Kidney epithelial cell (primary cell): ENCODE measurements at places on chromosomes 4 and X. TPM values are rescaled to one million over a fixed set of nuclear protein-coding genes. Genes with fewer than 3 reads are reported as not detected.

DNA sequence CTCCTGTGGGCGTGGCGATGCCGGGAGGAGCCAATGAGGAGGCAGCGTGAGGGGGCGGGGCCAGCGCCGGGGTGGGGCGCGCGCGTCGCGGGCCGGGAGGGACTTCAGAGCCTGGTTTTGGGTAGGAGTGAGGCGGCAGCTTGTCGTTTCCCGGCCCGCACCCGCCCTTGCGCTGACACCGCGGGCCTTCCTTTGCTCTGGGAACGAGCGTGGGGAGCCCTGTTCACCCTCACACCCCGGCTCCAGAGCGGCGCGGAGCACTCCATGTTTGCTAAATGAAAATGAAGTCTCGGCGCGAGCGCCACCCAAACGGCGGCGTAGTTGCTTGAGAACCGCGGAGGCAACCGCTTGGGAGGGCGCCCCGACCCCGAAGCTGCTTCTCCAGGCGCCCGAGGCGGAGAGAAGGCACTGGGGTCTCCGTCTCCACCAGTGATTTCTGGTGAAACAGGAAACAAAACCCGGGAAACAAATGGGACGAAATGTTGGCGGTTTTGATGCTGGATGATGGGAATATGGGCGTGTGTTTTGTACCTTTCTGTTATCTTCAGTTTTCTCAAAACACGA is 497 bp upstream of the GRPEL1 start:
- DNase-seq, result no peak

The ETDC gene
- not detected in 2 replicates for total RNA-seq

DNA sequence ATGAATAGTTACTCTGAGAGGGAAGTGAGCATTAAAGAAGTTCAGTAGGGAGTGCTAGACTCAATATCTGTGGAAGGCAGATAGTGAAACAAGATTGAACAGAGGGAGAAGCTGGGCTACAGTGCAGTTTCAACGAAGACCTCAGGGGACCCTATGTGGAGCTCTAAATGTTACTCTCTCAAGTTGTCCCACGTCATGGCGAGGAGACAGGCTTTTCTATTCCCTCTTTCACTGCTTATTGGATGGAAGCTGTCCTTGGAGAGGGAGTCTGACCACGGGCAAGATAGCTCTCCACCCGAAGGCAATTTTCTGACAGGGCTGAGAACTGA is 42.3 kb upstream of the CCSER1 start:
- DNase-seq, result no peak

The KIAA1210 gene
- total RNA-seq, result not detected in 2 replicates

DNA sequence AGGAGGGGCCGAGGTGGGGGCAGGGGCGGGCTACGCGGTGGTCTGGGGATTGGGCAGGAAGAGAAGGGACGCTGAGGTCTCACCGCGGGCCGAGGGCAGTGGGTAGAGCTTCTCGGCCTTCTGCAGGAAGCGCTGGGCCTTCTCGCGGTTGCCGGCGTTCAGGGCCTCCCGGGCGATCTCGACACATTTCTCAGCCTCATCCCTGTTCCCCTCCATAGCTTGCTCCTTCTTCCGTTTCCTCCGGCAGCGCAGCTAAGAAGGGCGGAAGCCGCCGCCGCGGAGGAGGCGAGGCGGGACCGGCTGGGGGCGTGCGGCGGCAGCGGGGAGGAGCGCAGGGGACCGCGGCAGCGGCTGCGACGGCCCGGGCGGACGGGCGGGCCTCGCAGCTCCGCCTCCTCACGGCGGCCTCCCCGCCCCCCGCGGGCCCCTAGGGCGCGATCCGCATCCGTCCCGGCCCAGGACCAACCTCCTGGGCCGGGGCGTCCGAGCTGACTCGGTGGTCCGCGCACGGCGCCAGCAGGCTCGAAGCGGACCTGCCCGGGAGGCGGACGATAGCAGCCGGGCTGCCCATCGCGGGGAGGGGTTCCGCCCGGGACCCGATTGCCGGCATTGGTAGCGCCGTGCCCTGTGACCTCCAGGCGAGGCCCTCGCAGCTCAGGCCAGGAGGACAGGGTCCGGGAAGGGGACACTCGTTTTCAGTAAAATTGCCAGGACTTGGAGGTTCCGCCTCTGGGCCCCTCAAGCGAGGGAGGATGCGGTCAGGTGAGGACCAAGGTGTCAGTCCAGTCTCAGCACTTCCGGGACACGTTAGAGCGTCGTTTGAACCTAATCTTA is at the start of gene DNAJB14:
Gene DNAJB14 (minus strand): TSS at position 263 of the 834 bp plus-strand sequence. CDS start 47 bp downstream, at position 216.
- DNase-seq, result no peak

GRCh38 chrX:85903692-85904471 is 143.5 kb downstream of the CHM start:
- DNase-seq, result no peak

DNA sequence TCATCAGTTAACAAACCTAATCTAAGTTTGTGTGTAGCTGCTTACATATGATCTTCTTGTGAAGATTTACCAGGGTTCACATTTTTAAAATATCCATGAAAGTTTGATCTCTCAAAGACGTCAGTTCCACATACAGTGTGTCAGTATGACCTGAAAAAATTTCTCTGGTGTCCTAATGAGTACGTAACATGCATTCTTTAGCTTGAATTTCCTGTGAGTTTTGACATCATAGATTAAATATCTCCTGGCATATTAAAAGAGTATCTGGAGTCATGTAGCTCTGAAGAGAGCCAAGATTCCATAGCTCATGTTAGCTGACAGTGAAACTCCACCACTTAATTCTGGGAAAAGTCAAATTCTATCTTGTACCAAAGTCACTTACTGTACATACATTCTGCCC is 43.9 kb upstream of the PDLIM5 start:
- no peak for DNase-seq

The MTTP gene
- total RNA-seq, result 0.07 and 0.08 TPM in 2 replicates
